ENCODE measurements at places on chromosomes 5 and 9. TPM values are rescaled to one million over a fixed set of nuclear protein-coding genes. Genes with fewer than 3 reads are reported as not detected.
A peak's percentile ranks its signal among the peaks of the same experiment; 100 is the strongest.

- DNase-seq = no peak
Observed at GRCh38 chr9:570187-570586, 271.3 kb upstream of the DMRT1 start.

GRCh38 chr5:12208366-12209100 lies 304.3 kb upstream of the CTNND2 start:
- no peak for DNase-seq

GRCh38 chr5:61450493-61451279 lies 118.6 kb downstream of the ZSWIM6 start:
- DNase-seq = peak; percentile 72

- DNase-seq = no peak
Observed at GRCh38 chr5:136198453-136198852, 5.5 kb upstream of the SMIM32 start.

DNA sequence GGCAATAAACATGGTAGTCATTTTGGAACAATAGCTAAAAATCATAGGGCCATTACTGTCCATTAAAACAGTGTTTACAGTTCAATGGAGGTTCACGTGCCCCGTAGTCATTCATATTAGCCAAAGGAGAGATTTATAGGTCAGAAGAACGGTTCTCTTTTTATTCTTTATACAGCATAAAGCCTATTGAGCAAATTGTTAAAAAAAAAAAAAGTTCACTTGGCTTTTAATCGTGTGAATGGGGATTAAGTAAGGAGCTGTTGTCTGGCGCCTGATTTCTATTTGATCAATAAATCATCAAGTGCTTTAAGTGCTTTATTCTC lies 69.1 kb upstream of the TBCA start:
- DNase-seq = no peak

DNA sequence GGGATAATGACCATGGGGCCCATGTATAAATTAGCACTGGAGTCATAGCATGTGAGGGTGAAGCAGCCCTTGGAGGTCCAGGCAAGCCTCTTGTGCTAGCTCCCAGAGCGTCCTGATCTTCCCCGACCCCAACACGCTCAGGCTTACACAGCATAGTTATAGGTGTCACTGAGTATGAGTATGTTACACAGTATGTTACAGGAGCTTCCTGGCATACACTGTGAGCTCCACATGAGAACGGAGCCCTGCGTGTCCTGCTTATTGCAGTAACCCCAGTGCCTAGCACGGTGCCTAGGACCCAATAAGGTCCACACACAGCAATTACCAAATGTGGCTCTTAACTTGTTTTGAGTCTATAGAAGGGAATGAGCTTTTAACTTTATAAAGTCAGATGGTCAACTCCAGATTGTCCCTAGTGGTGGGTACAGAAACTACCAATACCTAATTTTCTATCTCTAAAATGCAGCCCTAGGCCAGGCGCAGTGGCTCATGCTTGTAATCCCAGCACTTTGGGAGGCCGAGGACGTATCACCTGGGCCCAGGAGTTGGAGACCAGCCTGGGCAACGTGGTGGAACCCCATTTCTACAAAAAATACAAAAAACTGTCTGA lies 64.1 kb downstream of the PLAC8L1 start:
- DNase-seq = no peak

DNA sequence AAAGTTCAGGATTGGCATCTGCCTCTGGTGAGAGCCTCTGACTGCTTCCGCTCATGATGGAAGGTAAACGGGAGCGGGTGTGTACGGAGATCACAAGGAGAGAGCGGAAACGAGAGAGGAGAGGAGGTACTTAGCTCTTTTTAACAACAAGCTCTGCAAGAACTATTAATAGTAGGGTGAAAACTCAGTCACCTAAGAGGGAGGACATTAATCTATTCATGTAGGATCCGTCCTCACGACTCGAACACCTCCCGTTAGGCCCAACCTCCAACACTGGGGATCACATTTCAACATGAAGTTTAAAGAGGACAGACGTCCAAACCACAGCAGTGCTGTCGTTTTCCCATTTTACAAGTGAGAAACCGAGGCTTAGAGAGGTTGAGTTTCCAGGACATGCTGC lies 173.7 kb downstream of the SLC28A3 start:
- no peak for DNase-seq

DNA sequence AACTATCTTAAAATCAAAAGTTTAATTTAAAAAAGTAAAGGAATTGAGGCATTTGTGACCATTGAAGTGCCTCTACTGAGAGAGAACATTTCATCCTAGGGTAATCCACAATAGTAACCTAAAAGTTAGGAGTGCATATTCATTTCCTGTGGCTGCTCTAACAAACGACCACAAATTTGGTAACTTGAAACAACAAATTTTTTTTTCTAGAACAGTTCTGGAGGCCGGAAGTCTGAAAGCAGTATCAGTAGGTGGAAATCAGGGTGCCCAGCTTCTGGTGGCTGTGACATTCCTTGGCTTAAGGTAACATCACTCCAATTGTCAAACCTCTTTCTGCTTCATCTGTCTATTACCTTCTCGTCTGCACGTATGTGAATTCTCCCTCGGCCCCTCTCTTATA lies 67.1 kb upstream of the SSBP2 start:
- no peak for DNase-seq

- no peak for DNase-seq
Observed at GRCh38 chr9:134768709-134769351, 111.8 kb upstream of the FCN2 start.

- DNase-seq = peak; percentile 35
Observed at GRCh38 chr9:2116073-2116472, 100.9 kb downstream of the SMARCA2 start.

DNA sequence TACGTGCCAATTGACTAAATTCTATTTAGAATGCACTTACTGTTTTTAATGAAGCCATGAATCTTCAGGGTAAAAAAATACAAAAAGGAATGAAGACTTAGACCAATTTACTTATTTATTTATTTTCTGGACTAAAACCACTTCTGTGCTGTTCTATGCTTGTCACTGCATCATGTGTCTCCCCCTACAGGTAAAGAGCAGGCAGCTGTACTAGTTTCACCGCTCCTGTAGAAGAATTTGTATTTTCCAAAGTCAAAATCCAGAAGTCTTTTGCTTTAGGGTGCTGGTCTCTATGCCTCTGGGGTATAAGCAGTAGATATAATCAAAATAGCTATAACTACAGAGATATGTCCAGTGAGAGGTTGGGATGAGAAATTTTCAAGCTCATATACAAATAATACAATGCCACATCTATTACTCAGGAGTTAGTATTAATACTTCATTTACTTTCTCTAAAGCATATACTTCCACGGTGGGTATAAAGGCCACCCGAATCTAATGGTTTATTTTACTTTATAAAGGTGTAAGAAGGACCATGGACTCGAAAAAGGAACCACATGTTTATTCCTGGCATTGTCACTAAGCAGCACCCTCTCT lies 591.5 kb downstream of the RAB3C start:
- peak; percentile 80 for DNase-seq

- DNase-seq = no peak
Observed at GRCh38 chr5:170254056-170254455, 21.3 kb downstream of the C5orf58 start.

DNA sequence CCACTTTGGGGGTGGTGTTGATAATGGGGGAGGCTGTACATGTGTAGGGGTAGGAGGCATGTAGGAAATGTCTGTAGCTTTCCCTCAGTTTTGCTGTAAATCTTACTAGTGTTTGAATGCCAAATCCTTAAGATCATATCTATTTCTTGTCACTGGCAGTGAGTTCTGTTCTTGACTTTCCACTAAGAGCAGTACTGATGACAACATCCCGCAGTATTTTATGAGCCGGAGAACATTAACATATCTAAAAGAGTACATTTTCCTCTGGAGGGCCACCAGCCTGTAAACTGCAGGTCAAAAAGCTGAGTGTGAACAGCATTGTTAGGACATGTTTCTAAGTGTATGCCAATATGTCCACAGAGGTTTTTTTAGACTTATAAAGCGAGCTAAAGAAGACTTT lies 2.5 kb upstream of the HSPB3 start:
- no peak for DNase-seq

DNA sequence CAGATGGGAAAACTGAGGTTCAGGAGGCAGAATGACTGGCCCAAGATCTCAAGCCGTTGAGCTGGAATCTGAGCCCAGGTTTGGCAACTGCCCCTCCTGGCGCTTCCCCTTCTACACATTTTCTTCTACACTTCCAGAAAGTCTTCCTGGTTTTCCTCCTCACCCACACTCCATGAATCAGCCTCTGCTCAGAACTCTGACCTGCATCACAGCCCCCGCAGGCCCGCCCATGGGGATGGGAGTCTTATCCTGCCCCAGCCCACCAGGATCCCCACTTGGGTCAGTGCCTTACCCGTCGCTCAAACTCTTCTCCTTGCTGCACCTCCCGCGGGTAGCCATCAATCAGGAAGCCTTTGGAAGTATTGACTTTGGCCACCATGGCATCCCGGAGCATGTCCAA lies 5.9 kb downstream of the AK1 start:
- DNase-seq = no peak

GRCh38 chr5:124678468-124678867 lies 68.0 kb downstream of the ZNF608 start:
- no peak for DNase-seq

GRCh38 chr9:92685022-92685421 lies 15.1 kb upstream of the IPPK start:
- no peak for DNase-seq

GRCh38 chr5:119355244-119355638 lies 578 bp upstream of the TNFAIP8 start:
- DNase-seq = peak; percentile 9

DNA sequence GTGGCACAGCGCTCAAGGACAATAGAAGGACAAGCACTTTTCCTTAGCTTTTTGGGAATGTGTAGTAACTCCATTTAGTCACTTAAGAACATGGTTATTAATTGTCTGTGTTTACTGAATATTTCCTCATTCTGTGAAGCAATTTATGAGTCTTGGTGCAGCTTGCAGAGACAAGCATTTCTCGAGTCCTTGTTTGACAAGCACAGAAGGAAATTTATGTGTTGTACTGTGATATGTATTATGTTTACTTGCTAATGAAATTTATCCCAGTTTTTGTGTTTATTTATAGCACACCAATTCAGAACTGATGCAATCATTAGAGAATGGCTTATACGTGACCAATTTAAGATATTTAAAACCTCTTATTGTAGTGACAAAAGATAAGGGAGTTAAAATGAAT lies 168.6 kb downstream of the PRELID2 start:
- DNase-seq = no peak

The FGF10 gene
- total RNA-seq = not detected

The PCDHB14 gene
- 1.0 TPM for total RNA-seq

The TRIM36 gene
- total RNA-seq = 0.34 TPM

The GTF3C4 gene
- total RNA-seq = 20.1 TPM

The MRRF gene
- 65.3 TPM for total RNA-seq

The COL23A1 gene
- total RNA-seq = 0.17 TPM

The THG1L gene
- 7.1 TPM for total RNA-seq

The PLEKHG4B gene
- not detected for total RNA-seq

The ANXA6 gene
- total RNA-seq = 211 TPM

The POU5F2 gene
- 1.2 TPM for total RNA-seq

The TAS2R1 gene
- not detected for total RNA-seq
